Activated CD4-positive, alpha-beta T cell treated with anti-CD3 and anti-CD28 coated beads for 24 hours (primary cell): ENCODE measurements at places on chromosomes 13 and 19.

- DNase-seq: no peak
These were observed 16.0 kb downstream of the LSM4 start for GRCh38 chr19:18306888-18307260.

DNA sequence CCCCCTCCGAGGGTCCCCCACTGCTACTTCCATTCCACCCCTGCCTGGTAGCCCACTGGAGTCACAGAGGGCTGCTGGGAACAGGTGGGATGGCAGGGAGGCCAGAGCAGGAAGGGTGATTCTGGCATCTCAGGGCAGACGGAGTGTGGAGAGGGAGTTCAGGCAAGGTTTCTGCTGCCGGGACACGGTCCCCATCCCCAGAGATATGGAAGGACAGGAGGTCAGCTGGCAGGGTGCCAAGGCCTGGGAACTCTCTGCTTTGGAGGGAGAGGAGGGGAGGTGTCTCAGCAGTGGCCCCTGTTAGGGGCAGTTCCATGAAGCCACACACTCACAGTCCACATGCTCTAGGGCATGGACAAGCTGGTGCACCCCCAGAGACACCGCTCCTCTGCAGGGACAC, 68.1 kb downstream of the CHST8 start:
- no peak for DNase-seq

DNA sequence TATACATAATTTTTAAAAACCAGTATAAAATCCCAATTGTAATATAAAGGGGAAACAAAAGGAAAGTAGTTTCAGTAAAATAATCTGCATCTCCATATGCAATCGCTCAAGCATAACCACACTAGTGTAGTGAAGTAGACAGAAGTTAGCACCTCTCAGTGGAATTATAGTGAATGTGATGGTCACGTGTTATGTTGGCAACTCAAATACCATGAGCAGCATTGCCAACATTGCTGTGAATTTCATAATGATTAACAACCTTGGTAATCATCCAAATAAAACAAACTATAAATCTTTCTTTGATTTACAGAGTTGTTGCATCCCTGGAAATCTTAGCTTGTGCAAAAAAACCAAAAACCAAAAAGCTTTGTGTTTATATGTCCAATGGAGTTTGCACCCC, 77.3 kb upstream of the SIAH3 start:
- no peak for DNase-seq

- no peak for DNase-seq
These were observed 64.8 kb upstream of the ZNF85 start for GRCh38 chr19:20858218-20858617.

GRCh38 chr19:13899912-13900584, 5.9 kb downstream of the BRME1 start:
- DNase-seq: no peak

GRCh38 chr19:7597689-7598088, 2.0 kb downstream of the CAMSAP3 start:
- DNase-seq: no peak

DNA sequence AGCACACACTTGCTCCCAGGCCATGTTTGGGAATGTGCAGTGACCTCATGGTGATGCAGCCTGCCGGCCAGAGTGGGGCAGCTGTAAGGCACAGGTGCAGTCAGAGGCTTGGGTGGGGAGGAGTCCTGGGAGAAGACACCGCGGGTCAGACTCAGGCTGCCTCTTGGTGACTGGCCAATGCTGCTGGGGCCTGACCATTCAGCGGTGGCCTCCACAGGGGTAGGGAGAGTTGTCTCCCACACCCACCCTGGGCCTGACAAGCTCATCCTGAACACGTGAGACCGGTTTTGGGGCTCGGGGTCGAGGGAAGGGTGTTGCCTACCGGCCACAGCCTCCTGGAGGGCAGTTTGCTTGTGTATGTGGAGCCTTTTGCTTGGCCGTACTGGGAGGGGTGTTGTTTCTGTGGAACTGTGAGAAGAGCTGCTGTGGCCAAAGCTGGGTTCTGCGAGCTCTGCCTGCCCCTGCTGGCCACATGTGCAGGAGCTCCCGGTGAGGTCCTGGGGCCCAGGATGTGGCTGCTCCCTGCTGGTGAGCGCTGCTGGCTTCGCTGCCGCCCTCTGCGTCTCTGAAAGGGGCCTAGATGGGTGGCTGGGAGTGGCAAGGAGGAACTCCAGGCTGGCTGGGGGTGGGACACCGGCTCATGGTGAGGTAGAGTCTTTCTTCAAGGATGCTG, 22.1 kb downstream of the UPF1 start:
- DNase-seq: no peak

GRCh38 chr13:95921485-95921884, 131.7 kb downstream of the UGGT2 start:
- DNase-seq: no peak

GRCh38 chr19:39531834-39532232, 819 bp downstream of the EID2B start:
- no peak for DNase-seq

DNA sequence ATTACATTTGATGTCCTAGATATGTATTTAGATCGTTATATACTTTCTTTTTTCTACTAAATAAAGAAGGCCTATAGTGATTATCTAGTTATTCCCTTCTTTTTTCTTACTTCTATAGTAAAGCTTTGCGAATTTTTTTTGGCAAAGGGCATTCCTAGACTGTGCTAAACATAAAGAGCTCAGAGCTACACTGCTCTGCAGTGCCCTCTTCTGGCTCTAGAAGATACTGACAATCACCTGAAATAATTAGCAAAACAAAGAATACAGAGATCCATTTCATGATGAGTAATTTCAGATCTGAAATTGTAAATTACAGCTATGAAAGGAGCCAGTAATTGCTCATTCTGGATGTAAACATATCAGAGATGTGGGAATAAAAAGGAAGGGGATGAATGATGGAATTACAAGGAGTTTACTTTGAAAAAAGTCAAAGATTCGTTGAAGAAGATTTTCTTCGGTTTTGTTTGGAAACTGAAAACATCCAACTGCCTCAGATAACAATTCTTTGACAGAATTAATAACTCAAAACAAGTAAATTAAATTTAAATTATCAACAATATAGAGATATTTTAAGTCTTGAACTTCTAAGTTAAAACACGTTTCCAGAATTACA, 288.5 kb downstream of the NALCN start:
- DNase-seq: no peak

GRCh38 chr19:2175742-2176141, 12.0 kb downstream of the DOT1L start:
- DNase-seq: no peak

- DNase-seq: no peak
These were observed 152.8 kb downstream of the CYSLTR2 start for GRCh38 chr13:48806522-48806921.

DNA sequence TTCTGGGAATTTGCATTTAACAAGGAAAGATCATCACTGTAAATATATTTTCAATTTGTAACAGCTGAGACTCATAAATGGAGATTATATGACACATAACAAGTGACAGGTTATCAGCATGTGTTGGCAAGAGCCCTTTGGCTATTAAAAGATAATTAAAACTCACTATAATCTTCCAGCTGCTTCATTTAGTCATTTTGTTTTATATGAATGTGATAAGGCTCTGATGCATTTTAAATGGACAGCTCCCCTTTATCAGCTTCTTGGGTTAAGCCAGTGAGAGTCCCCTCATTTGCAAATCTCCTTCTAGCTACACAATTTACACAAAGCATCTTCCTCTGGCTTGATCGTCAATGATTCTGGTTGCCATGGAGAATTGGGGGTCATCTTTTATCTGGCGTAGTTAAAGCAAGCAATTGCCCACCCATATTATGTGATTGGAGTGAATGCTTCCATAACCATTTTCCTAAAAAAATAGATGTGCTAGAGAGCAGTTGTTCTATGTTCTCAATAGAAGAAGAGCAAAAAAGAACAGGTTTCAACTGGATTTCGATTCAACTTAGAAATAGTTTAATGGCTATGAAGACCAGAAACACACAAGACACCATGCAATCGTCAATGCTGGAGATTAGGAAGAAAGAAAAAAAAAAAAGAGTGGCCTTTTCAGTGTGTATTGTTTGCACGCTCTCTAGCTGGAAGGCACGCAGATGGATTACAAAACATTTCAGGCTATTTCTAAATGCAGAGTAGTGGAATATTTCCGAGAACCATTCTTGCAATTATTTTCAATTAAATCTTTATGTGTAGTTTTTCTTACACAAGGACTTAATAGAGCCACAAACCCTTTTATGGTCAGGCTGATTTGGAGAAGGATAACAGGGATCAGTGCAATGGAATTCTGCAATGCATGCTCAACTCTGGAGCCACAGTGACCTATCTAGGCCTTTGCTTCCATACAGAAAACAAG, 27.4 kb downstream of the STARD13 start:
- DNase-seq: no peak

DNA sequence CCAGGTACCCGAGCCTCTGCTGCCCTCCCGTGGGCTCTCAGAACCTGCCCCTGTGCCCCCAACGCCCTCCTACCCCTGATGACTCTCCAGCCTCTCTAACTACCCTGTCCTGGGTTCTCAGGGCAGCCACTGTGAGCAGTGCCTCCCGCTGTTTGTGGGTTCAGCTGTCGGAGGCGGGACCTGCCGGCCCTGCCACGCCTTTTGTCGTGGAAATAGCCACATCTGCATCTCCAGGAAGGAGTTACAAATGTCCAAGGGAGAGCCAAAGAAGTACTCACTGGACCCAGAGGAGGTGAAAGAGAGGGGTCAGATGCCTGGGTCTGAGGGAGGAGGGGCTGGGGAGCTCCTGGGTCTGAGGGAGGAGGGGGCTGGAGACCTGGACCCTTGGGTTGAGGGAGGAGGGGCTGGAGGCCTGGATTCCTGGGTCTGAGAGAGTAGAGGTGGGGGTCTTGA, 20.0 kb downstream of the CNFN start:
- no peak for DNase-seq

DNA sequence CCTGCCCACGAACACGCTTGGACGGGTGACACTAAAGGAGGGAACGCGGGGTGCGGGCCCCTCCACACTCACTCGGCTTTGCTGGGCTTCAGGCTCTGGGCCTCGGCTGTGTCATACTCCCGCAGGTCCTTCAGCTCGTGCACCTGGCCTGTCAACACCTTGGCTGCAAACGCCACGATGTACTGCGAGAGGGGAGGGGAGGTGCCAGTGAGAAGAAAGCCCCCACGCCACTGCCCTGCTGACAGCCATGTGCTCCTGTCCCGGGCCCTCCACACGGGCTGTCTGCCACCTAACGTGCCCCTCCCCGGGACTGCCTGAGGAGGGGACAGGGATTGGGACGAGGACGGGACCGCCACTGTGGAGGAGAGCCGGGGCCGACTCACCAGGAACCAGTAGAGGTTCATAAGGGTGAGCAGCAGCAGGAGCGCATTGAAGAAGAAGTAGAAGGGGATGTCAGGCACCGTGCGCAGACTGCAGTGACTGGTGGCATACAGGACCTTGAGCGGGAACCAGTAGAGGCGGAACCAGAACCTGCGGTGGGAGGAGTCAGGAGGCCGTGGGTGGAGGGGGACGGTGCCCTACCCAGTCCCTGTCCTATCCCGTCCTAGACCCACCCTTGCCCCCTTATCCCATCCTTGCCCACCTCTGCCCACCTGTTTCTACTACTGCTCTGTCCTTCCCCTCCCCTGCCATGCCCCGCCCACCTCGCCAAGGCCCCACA, 16.9 kb downstream of the CERS1 start:
- no peak for DNase-seq

DNA sequence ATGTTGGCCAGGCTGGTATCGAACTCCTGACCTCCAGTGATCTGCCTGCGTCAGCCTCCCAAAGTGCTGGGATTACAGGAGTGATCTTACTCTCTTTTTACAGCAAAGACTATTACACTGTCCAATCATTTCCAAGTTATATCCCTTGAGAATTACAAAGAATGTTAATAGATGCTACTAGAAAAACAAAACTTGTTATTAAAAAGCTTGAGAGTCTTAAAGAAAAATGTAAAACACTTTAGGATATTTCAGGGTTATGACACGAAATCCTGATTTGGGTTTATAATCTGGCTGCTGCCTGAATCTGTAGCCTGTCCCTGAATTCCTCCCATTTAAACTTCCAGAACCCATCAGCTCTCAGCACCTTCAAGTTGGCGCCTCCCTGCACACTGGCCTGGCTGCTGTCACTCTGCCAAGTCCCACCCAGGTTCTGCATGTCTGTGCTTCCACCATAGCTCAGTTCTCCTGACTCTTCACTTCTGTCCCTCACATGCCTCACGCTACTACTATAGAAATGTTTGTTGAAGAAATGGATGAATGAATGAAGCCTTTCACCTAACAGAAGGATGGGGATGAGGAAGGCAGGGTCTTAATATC, 55.8 kb upstream of the RFXAP start:
- no peak for DNase-seq

GRCh38 chr19:49468746-49469447, 5.1 kb upstream of the FLT3LG start:
- DNase-seq: no peak

DNA sequence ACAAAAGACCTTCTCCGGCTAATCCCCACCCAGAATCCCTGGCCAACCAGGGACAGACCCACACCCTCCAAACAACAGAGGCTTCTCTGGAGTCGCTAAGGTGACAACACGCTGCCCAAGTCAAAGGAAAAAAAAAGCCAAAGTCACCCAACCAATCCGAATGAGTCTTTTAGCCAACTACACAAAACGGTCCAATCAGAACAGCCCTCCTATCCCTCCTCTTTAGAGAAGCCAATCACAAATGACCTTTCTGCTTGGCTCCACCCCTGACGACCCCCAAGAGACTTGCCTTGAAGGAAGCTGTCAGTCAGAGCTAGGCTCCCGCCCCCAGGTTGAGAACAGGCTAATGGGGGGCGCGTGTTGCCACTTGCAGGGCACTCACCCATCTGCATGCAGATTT, 6.6 kb upstream of the FBXW9 start:
- no peak for DNase-seq

DNA sequence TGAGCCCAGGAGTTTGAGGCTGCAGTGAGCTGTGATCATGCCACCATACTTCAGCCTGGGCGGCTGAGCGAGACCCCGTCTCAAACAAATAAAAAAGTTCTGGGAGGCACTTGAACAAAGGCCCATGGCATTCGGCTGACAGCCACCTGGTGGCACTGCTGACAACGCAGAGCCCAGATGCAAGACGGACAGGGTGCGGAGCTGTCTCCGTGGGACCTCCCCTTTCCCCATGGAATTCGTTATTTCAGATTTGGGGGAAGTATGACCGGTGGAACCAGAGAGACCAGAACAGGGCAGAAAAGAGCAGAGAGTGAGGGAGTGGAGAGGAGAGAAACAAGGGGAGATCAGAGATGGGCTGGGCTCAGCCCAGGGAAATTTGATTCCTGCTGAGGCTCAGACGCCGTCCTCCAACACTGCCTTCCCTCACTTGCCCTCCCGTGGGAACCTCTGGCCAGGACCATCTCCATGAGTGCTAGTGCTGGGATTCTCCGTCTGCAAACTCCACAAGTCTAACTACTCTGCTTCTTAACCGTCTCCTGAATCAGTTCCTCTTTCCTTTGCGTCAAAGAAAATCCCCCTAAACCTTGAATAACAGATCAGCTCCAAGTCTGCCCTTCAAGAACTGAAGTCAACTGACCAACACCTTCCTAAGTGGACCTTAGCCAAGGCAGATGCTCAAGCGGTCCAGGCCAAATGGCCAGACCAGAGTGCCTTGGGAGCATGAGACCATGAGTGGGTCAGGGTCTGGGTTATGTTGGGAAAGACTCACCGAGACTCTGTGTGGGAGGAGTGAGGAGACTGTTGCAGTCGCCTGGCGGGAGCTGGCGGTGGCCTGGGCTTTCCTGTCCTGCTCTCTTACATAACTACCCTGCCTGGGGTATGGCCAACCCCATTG, 11.9 kb upstream of the ATF5 start:
- no peak for DNase-seq

- DNase-seq: no peak
These were observed 117.9 kb downstream of the EFNB2 start for GRCh38 chr13:106417467-106418110.

- DNase-seq: no peak
These were observed 162.5 kb upstream of the TSHZ3 start for GRCh38 chr19:31511696-31512095.
